Astrocyte of the cerebellum (primary cell): ENCODE measurements at places on chromosomes 6 and 20.
A peak's percentile ranks its signal among the peaks of the same experiment; 100 is the strongest.

DNA sequence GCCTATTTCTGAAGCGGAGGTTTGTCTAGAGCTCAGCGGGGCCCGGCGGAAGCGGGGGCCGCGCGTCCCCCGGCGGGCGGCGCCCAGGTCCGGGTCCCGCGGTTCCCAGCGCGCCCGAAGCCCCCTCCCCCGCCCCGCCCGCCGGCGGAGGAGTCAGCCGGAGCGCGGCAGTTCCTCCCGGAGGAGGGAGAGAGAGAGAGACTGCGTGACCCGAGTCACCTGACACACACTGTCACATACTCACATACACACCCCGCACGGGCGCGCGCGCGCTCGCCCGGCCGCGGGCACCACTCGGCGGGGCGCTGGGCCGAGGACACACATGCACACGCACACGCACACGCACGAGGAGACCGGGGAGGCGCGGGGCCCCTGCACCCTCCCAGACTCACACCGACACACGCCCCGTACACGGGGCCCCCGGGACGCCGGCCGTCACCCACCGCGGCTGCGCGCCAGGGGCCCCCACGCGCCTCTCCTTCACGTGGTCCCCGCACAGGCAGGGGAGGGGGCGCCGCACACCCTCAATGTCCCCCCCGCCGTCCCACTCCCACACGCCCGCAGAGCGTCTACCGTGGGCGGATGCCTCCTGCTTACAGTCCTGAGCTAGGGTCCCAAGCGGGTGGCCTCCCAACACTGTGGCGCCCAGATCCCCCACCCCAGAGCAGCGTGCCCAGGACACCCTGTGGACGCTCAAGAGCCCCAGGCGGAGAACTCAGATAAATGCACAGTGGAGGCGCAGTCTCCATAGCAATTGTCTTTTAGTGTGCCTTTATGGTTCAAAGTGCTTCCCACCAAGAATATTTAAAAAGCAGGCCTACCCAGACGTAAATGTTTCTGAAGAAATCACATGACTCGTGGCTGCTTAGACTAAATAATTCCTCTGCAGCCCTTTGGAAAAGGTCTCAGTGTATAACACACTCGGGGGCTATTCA lies at the start of gene RRAGD:
TSS of gene RRAGD (minus strand) at position 203 of the 935 bp plus-strand sequence. CDS start 280 bp downstream, outside the sequence.
- no peak for DNase-seq

DNA sequence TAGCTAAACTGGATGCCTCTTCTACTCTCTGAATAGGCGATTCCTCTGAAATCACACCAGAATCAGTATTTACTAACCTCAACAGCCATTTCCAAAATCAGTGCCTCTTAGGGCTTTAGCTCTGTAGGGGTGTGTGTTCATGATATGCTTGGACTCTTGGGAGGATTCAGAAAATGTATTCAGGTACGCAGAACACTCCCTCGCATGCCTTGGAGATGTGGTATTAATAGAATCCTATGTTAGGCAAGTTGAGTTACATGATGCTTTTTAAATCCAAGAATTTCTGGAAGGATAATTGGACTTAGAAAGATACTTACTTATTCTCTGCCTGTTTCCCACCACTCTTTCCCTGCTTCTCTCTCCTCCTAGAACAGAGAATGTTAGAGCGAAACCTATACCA lies 31.8 kb upstream of the PBOV1 start:
- DNase-seq: no peak

- DNase-seq: no peak
Measured at GRCh38 chr6:27679308-27679963, 206.5 kb upstream of the ZNF184 start.

DNA sequence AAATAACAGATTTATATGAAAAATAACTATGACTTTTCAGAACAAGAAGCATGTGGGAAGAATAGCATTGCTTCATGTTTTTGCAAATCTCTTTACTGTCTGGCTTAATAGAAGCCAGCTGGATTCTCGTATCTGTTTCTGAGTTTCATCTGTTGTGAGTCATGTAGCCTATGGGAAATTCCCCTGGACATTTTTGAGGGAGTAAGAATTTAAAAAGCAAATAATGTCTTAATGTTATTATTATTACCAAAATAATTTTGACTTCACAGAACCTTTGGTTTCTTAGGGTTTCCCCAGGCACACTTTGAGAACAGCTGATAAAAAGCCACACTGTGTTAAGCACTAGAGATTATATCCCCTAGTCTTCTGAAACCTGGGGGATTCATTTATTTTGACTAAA lies 75.8 kb downstream of the SYCP2L start:
- DNase-seq: peak; percentile 37

GRCh38 chr6:41036186-41036585 lies 2.8 kb downstream of the UNC5CL start:
- DNase-seq: no peak
